Activated CD4-positive, alpha-beta memory T cell treated with anti-CD3 and anti-CD28 coated beads for 36 hours (primary cell): ENCODE measurements at places on chromosomes 5 and 9. TPM values are rescaled to one million over a fixed set of nuclear protein-coding genes. Genes with fewer than 3 reads are reported as not detected.

Gene AFAP1L1
- total RNA-seq = not detected

Gene TRPM6
- 0.02 TPM for total RNA-seq

Gene TRIP13
- total RNA-seq = 33.9 TPM

Gene CD274
- total RNA-seq = 28.3 TPM

Gene TMEM171
- not detected for total RNA-seq

Gene REEP2
- total RNA-seq = 10.9 TPM

Gene SPATA9
- total RNA-seq = not detected

Gene INSL6
- not detected for total RNA-seq

Gene TMEM8B
- total RNA-seq = 5.9 TPM

Gene SOHLH1
- total RNA-seq = not detected

Gene WDR70
- 34.4 TPM for total RNA-seq

Gene PTGES
- total RNA-seq = not detected

Gene EIF4E1B
- total RNA-seq = not detected

Gene TLX3
- not detected for total RNA-seq

Gene KIF12
- total RNA-seq = not detected

Gene RNF183
- total RNA-seq = 0.36 TPM

Gene SLC27A6
- total RNA-seq = not detected

Gene NR5A1
- not detected for total RNA-seq

Gene DNAH5
- not detected for total RNA-seq

Gene C5orf58
- not detected for total RNA-seq

Gene SV2C
- total RNA-seq = 0.10 TPM

Gene GRM6
- total RNA-seq = not detected

Gene MYMK
- not detected for total RNA-seq

Gene HABP4
- 19.0 TPM for total RNA-seq

Gene RIGI
- 10.6 TPM for total RNA-seq

Gene HTR4
- not detected for total RNA-seq

Gene RELL2
- 17.8 TPM for total RNA-seq

Gene ANKRD34B
- total RNA-seq = not detected

Gene MUSK
- total RNA-seq = not detected

Gene UCK1
- 15.7 TPM for total RNA-seq

Gene F12
- 5.9 TPM for total RNA-seq

Gene RRAGA
- 45.5 TPM for total RNA-seq

Gene ADAMTS16
- not detected for total RNA-seq

Gene LHFPL2
- 0.19 TPM for total RNA-seq

Gene NTNG2
- 0.77 TPM for total RNA-seq
